Breast epithelium (tissue), 4 donors: ENCODE measurements at places on chromosomes 13 and 19. TPM values are rescaled to one million over a fixed set of nuclear protein-coding genes. Genes with fewer than 3 reads are reported as not detected.

ANKRD24 gene
- total RNA-seq = 3.2 TPM

KCNRG gene
- 1.6 TPM for total RNA-seq

DNA sequence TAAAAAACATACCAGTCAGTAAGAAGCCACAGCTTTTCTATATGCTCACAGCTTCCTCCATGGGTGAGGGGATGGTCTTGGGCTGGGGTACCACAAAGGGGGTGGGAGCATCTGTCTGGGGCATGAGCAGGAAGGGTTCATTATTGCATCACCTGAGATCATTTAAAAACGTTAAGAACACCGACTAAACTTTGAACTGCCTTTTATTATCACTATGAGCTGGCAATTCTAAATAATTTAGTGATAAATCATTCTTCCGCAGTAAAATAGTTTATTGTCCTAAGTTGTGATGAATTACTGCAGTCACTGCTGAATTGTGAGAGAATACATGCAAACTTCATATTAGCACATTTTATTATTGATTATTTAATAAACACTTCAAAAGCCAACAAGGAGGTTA lies 71.6 kb downstream of the KL start:
- DNase-seq = no peak

- no peak for DNase-seq
Measured at GRCh38 chr13:107069108-107069776, 501.3 kb upstream of the ARGLU1 start.

DNA sequence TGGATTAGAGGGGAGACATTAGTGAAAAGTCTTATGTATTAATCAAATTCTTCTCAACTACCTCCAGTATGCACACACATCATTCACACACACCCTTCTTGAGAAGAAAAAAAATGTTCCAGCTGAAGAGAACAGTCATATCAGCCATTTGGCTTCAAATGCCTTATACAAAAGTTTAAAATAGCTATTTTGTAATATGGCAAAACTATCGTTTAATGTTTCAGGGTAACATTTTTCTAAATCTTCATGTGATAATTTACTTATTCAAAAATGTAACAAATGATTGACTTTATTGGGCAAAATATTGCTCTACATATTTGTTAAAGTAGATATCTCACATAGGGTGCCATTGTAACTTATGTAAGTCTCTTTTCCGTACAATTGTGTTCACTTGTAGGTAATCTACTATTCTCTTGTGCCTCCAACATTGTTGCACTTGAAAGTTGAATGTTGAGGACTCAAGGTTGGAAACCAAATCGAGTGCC lies 13.6 kb downstream of the ZIC2 start:
- no peak for DNase-seq

- DNase-seq = no peak
Measured at GRCh38 chr19:42553292-42554045, 25.2 kb upstream of the CEACAM1 start.

DNA sequence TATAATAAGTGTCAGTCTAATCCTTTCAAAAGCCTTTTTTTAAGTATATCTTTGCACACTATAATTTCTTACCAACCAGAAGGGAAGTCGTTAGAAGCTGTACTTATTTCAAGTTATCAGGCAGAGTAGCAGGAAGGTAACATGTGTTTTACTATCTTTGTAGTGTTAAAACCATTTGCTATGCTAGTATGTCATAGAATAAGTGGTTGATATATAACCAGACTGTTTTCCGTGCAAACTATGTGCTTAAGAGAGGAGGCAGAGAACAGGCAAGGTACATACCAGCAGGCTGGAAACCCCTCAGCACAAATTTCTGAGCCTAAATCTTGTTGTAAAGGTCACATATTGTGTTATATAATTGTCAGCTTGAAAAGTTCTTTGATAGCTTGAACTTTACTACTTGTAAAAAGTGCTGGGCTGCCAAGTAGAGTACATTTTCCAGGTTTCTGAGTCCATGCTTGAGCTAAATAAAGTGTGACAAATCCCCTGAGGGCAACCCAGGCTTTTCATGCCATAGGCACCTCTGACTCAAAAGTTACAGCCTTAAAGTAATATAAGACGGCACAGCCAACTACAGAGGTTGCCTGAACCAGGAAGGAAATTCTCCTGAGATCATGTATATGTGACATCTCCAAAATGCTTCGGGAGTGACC lies 1297.4 kb downstream of the PCDH9 start:
- no peak for DNase-seq

DNA sequence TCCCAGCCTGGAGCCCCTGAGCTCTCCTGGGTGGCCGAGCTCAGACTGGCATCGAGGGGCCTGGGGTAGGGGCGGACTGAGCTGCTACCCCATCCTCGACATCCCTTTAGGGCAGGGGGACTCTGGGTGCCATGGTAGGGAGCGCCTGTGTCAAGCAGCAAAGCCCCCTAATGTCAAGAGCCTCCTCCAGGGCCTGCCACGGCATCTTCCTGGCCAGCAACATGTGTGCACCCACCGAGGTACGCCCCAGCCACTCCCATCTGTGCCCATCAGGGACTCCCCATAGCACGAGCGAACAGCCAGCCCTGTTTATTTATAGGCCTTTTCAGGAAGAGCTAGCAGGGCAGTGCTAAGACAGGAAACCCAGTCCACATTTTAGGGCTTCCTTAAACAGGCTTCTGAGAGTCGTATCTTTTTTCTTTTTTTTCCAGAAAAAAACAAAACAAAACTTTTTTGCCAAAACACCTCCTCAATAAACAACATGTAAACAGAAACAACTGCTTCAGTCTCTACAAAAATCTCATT lies 14.3 kb downstream of the LRP3 start:
- DNase-seq = no peak

- no peak for DNase-seq
Measured at GRCh38 chr19:808423-808775, 11.1 kb downstream of the PTBP1 start.

DNA sequence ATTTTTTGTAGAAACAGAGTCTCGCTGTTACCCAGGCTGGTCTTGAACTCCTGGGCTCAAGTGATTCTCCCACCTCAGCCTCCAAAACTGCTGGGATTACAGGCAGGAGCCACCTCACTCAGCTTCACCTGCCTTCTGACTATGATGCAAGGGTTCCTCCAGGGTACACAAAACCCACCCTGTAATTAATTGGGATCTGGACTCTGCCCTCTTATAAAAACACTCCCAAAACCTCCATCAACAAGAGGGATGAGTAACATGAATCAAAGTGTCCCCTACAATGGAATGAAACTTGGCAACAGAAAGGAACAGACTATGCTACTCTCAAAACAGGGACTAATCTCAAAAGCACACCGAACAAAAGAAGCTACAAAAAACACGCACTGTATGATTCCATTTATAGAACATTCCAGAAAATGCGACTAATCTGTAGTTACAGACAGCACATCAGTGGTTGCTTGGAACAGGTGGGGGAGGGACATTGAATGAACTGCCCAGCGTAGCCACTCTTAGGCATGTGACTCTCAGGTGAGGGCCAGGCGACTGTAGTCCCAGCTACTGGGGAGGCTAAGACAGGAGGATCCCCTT lies 3.2 kb upstream of the PRR36 start:
- DNase-seq = no peak
